GM12878 (cell line): ENCODE measurements at places on chromosomes 5 and 9. TPM values are rescaled to one million over a fixed set of nuclear protein-coding genes. Genes with fewer than 3 reads are reported as not detected.

DNA sequence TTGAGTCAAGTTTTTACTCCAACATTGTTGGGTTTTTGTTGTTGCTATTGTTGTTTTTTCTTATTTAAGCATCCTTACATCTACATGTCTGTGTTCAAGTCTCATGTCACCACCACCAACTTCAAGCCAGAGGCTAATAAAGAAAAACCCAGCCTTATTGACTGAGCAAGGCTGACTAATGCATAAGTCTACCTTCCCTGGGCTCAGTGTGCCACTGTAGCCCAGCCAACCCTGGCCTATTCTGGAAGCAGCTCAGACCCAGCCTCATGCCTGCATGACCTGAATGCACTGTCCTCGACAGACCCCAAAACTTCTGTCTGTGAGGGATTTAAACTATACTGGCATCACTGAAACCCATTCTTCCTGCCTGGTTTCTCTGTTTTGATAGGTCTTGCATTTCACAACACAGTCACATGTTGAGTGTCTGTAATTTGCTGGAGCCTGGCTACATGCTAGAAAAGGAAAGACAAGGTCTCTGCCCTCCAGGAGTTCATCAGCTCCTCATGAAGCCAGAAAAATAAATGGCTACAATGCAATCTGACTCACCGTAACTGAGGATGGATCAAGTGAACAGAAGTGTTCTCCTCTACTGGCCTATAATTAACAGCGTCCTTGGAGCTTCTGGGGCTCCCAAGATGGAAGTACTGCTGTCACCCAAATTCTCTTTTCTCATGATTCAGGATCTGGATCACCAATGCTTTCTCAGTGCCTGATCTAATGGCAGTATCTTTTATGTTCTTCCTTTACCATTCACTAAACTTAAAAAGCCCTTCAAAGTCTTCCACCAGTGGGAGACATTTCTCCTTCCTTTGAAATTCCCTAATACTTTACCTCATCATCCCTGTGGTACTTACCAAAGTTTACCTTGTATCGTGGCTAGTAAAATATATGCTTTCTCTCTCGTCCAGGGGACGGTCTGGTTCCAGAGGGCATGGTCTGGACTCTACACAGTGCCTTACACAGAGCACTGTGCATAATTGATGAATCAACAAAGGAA is 103.9 kb upstream of the IFNE start:
- H3K36me3 ChIP-seq: no peaks in the 10 kb centered on the region

DNA sequence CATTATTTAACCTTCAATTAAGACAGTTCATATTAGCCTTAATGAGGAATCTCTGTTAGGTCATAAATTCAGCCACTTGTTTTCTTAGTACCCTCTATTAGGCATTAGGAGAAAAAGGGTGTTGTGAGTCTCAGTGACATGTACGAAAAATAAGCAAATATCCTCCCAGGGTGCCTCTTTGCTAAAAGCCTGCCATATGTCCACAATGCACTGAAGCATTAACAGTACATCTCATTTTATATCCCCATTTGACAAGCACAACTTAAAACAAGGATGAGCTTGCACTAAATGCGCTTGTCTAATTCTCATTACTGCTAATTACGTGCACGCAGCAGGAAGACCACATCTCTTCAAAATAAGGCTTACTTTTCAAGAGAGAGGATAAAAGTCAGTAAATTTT is 48.4 kb upstream of the SRFBP1 start:
- H3K27me3 ChIP-seq: no peaks in the 10 kb centered on the region
- H3K4me3 ChIP-seq: no peak overlapping the region
- no peaks in the 10 kb centered on the region for H3K36me3 ChIP-seq
- H3K27ac ChIP-seq: no peak overlapping the region
- no peak for DNase-seq

Gene EXOSC3
- total RNA-seq: 73.5 and 79.2 TPM in 2 replicates

Gene ENTREP1
- total RNA-seq: not detected in 2 replicates

Gene IFNE
- total RNA-seq: not detected in 2 replicates

Gene CCDC192
- total RNA-seq: not detected in 2 replicates

GRCh38 chr5:4855880-4856279 is 284.2 kb upstream of the ADAMTS16 start:
- H3K36me3 ChIP-seq: no peaks in the 10 kb centered on the region
- H3K4me3 ChIP-seq: no peak overlapping the region
- H3K27ac ChIP-seq: no peak overlapping the region
- no peak for DNase-seq

DNA sequence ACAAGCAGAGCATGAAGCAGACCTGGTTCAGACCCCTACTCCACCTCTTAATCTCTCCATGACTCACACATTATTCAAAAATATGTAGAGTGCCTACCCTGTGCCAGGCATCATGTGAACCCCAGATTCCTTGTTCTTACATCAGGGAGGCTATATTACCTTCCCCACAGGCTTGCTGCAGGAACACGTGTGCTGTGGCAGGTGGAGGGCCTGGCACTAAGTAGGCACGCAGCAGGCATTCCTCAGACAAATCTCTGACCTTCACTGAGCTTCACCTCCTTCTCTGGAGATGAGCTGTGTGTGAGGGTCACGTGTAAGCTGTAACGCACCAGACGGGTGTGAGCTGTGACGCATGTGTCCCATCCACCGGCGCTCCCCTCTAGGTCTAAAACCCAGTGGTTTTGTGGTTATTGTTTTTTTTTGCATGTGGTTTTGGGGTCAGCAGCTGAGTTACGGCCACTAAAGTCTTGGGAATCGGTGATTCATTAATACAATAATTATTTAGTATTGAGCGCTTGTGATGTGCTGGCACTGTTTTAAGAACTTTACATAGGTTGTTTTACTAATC is 30.3 kb downstream of the ANGPTL2 start:
- H3K27me3 ChIP-seq: no peaks in the 10 kb centered on the region
- no peak for DNase-seq
- H3K4me3 ChIP-seq: no peak overlapping the region

DNA sequence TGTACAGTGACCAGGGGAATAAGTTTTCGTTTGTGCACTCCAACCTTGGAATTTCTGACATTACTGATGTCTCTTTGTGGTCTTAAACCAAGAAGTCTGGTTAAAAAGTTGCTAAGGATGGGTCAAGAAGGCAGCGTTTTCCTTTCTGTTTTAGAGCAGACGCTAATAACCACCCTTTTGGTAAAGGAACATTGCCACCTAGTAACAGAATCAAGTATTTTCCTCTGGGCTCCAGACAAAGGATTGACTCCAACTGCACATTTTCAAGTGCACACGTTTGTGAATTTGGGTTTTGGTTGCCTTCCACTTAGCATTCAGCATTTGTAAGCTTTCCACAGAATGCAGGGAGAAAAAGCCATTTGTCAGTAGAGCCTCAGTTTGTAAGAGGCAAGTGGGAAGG is 22.2 kb upstream of the CEP78 start:
- H3K4me1 ChIP-seq: peaks cover 13% of the 10 kb centered on the region
- H3K27ac ChIP-seq: no peak overlapping the region
- DNase-seq: no peak
- H3K36me3 ChIP-seq: no peaks in the 10 kb centered on the region

Gene ABO
- total RNA-seq: not detected in 2 replicates

DNA sequence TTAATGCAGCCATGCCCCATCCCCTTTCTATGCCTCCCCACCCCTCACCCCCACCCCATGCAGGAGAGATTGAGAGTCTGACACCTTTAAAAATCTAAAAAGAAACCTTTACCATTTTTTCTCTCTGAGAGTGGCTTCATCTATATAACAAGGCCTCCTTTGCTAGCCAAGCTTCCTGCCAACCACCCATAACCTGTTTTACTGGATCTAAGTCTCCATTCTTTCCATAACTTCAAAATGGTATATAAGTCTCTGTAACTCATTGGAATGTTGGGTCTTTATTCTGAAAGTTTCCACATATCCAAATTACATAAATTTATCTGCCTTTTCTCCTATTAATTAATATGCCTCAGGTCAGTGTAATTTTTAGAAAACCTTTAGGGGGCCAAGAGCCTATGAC is 1174.0 kb downstream of the MAT2B start:
- no peaks in the 10 kb centered on the region for H3K36me3 ChIP-seq
- H3K27me3 ChIP-seq: no peaks in the 10 kb centered on the region
- no peaks in the 10 kb centered on the region for H3K4me1 ChIP-seq
- H3K27ac ChIP-seq: no peak overlapping the region
- no peak for DNase-seq

- H3K27me3 ChIP-seq: no peaks in the 10 kb centered on the region
- no peak for DNase-seq
- H3K4me3 ChIP-seq: no peak overlapping the region
- no peaks in the 10 kb centered on the region for H3K36me3 ChIP-seq
- H3K27ac ChIP-seq: no peak overlapping the region
Measured at GRCh38 chr5:103744159-103744558, 181.6 kb upstream of the NUDT12 start.

Gene SV2C
- total RNA-seq: 1.1 TPM in 2 replicates

Gene CD14
- 0.21 and 0.72 TPM in 2 replicates for total RNA-seq

Gene CCNO
- not detected in 2 replicates for total RNA-seq
